ENCODE measurements at places on chromosomes 12 and 14.

DNA sequence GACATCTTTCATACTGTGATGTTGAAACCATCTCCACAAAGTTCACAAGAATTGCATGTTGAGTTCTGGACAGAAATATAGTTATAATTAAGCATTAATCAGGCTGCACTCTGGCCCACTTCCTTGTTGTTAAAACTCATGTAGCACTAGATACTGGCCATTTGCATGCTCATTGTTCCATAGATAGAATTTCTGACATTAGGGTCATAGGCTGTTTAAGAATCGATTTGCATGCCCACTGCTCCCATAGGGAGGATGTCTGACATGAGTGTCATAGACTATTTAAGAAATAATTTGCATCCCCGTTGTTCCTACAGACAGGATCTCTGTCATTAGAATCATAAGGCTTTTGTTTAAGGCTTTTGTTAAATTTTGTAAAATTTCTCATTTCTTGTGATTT lies 50.2 kb downstream of the MYF5 start:
- DNase-seq: no peak

GRCh38 chr12:55996201-55996714 lies 818 bp upstream of the SUOX start:
- DNase-seq: peak; percentile 47

- DNase-seq: no peak
These were observed at the start of gene KLRC1 for GRCh38 chr12:10453156-10453555. Gene KLRC1 (minus strand): TSS chr12:10453377. CDS start chr12:10451156, 2,221 bp downstream.

GRCh38 chr14:85454226-85454813 lies 75.6 kb upstream of the FLRT2 start:
- DNase-seq: no peak

DNA sequence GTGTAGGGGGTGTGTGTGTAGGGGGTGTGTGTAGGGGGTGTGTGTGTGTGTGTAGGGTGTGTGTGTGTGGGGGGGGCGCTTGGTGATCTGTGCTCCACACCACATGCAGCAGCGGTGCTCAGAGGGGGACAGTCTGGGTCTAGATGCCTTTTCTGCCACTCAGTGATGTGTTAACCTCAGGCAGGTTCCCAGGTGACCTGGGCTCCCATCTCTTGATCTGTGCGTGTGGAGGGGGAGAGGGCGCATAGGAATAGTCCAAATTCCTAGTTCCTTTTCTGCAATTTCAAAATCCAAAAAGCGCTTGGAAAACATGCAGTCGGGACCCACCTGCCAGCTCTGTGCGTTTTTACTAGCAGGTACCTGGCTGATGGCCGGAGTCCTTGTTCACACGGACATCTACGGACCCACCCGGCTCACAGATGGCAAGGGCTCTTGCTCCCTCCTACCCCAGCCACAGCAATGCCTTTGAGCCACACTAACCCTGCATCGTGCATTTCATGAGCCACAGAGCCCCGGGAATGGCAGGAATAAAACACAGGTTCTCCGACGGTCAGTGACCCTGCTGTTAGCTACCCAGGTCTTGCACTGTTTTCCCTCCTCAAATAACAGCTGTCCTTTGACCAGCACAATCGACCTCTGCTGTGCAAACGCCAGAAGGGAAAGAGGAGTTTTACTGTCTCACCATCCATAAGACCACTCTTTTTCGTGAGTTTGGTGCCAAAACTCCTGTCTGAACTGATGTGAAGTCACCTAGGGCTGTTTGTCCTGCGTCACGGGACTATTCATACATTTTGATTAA lies 120.8 kb downstream of the GLT1D1 start:
- no peak for DNase-seq

- DNase-seq: no peak
These were observed 104.6 kb downstream of the AACS start for GRCh38 chr12:125169870-125170269.

DNA sequence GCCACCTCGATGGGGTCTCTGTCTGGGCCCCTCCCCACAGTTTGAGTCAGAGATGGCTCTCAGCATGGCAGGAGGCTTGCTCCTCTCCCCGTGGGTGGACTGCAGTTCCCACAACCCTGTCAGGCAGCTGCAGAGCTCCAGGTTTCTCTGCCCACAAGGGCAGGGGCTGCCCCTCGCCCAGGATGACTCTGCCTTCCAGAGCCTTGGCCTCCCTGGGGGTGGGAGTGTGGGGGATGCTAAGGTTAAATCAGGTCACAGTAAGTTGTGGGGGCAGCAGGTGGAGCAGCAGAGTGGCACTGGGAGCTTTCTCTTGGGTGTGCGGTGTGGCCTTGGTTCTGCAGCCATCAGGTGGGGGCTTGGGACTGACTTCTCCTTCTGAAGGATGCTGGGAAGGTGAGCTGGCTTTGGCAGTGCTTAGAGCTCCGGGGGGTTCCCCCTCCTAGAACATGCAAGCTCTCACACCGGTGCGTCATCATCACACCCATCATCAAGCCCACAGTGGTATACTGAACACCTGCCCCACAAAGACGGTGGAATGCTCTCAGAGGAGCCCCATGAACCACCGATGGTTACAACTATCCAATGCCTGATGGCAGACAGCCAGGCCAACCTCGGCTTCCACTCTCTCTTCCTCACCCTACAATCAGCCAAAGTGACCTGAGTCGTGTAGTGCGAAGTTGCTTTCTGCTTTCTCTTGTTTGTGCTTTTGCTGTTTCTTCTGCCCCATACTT lies 39.7 kb downstream of the ERH start:
- DNase-seq: no peak

DNA sequence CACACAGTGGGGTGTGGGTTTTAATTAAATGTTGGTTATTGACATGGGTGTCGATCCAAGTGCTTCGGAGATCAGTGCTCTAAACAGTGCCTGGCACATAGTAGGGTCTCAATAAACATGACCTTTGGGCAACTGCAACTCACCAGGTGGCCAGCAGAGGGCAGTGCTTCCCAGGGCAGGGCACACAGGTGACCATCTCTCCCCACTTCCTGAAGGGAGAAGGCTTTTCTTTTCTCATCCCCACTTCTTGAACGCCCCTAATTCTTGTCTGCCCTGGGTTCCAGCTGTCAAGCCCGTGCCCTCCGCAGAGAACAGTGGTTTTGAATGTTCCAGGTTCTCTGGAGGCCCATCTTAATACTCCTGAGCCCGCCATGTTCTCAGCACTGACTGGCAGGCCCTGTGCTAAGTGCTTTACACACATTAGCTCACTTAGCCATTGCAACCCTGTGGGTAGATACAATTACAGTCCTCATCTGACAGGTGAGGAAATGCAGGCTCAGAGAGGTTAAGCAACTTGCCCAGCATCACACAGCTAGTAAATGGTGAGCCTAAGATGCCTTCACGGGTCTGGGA lies 16.3 kb downstream of the RAPGEF3 start:
- peak; percentile 74 for DNase-seq

- no peak for DNase-seq
These were observed 1.5 kb upstream of the CDK2AP1 start for GRCh38 chr12:123273166-123273565.

DNA sequence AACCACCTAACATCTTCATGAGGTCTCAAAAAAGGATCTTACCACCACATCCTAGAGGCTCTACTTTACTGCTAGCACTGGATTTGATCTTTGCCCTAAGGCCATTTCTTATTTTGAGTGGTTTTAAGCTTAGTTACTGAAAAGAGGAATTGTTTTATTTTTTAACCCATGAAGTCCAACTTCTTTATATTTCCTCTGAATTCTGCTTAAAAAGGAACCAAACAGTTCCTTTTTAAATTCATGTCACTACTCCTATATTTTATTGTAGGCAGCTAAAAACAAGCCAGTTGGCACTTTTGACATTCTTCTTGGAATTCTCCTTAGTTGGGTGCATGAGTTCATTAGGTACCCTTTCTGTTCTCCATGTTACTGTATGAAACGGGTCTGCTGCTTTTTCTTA lies 76.4 kb downstream of the FGD4 start:
- DNase-seq: no peak

- no peak for DNase-seq
These were observed 106.4 kb downstream of the EFCAB11 start for GRCh38 chr14:89848165-89848564.

- DNase-seq: no peak
These were observed 1.5 kb upstream of the CCDC63 start for GRCh38 chr12:110845339-110845682.

- DNase-seq: no peak
These were observed 18.3 kb downstream of the NCKAP5L start for GRCh38 chr12:49809906-49810389.

GRCh38 chr12:21774358-21775132 lies at the start of gene KCNJ8:
Gene KCNJ8 (minus strand): TSS chr12:21774706. CDS start chr12:21773616, 1,090 bp downstream.
- DNase-seq: no peak

- DNase-seq: no peak
These were observed 98.9 kb downstream of the PCNX1 start for GRCh38 chr14:71006200-71006563.

DNA sequence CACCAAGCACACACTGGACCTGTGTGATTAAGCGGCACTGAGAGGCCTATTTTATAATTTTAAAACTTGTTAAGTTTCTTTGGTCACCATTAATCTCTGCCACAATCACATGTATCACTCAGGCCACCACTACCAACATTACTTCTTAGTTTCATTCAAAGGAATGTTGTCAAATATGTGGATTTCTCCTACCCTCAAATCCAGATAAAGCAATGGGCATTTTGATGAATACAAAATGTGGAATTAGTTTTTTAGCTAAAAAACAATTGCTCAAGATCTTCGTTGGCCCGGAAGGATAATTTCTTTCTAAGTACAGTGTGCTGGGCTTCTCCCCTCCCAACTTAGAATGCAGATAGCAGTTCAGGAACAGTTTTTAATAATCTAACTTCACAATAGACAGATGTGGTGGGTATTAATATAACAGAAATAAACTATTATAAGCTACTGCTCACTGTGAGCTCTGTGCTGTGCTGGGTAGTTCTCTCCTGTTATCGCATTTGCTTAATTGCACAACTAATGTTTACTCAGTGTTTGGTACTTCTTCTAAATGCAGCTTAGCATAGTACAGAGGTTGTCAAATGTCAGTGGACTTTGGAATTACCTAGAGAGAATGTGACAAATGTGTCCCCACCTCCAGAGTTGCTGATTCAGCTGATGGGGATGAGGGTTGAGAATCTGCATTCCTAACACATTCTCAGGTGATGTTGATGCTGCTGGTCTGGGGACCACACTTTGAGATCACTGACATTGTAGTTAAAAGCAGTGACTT lies 266.7 kb upstream of the AMIGO2 start:
- no peak for DNase-seq

GRCh38 chr14:75566321-75566720 lies 12.1 kb upstream of the FLVCR2 start:
- DNase-seq: peak; percentile 45

DNA sequence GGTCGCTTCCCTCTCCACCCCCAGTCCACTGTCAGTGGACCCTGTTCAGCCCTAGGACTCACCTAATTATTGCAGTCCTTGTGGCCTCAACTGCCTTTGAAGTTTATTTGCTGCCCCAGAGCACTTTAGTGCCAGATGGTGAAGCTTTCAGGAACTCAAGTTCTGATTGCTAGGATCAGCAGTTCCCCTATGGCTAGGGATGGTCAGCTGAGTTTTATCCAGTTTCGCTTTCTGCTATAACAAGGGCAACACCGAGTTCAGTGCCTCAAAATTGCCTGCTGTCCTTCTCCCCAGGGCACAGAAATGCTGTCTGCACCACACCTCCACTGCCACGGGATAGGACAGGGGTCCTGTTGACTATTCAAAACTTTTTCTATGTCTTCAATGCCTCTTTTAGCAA lies 295.0 kb downstream of the GPHN start:
- no peak for DNase-seq

DNA sequence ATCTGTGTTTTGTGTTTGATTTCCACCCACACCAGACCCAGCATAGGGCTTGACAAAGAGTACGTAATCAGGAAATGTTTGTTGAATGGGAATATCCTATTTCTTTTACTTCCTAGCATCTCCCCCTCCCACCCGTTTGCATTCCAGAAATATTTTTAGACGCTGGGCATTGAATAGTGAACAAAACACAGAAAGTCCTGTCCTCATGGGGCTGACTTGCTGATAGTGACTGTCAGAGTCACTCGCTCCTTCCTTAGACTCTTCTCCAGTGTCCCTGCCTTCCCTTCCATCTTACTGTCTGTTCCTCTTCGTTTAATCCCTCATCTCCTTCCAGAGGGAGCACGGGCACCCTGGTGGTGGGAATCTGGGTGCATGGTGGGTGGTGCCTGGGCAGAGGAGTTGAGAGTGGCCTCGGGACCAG lies 53.6 kb downstream of the SLC25A47 start:
- no peak for DNase-seq

GRCh38 chr12:96057986-96058553 lies 22.7 kb upstream of the LTA4H start:
- no peak for DNase-seq

Data from T-helper 1 cell (primary cell).